Hematopoietic multipotent progenitor cell (in vitro differentiated cells): ENCODE measurements at places on chromosomes 12 and 14.

DNA sequence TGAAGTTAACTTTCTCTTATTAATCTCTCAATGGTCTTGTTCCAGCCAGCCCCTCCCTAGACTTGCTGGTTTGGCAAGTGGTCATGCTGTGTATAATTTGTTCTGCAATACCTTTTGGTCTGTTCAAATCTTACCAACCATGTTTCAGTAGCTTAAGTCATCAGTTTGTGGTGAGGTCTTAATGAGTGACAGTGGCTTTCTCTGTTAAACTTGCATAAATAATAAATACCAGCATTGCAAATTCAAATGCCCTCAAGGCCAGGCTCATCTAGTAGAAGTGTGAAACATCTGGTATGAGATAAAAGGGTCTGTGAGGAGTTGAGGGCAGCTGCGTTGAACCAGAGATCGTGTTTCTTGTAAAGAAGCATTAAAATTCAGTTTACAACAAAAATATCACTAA lies 319.5 kb downstream of the TMEM117 start:
- no peak for DNase-seq

DNA sequence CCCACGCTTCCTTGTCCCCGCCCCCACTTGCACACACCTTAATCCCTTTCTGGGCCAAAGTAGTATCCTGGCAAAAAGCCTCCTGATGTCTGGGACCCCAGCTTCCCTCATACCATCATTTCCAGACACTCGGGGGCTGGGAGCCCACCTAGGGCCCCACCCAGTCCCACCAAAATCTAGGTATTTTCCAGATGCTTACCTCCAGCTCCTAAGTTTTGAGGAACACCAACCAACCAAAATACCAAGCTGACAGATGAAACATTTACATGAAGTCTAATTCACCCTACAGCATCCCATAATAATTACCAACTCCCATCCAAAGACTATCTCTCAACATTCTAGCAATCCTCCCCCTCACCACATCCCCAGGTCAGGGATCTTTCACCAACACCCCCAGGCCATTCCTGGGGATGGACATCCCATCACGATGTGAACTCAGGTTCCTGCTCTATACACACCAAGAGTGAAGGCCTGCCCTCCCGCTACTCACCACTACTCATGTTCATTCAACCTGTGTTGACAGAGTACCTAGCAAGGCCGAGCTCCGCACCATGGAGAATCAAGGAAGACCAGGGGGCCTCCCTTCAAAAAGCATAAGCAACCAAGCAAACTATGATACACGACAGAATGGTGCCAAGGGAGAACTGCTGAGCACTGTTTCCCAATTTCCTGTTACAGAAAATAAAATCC lies 1.6 kb upstream of the CHD4 start:
- DNase-seq, result no peak

DNA sequence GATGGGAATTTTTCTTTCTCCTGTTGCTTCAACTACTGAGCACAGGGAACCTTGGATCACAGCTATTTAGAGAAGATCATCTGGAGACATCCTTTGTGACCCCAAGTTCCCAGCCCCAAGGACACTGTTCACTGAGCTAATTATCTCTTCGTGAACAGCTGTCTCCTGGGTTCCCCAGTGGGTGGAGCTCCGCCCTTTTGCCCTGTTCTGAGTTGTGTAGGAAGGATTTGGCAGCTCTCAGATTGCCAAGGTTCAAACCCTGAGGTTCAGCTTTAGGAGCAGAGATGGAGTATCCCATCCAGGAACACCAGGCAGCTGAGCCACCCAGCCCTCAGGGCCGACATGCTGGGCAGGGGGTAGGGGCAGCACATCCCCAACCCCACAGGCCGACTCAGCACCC lies 32.0 kb downstream of the NGB start:
- DNase-seq, result no peak

DNA sequence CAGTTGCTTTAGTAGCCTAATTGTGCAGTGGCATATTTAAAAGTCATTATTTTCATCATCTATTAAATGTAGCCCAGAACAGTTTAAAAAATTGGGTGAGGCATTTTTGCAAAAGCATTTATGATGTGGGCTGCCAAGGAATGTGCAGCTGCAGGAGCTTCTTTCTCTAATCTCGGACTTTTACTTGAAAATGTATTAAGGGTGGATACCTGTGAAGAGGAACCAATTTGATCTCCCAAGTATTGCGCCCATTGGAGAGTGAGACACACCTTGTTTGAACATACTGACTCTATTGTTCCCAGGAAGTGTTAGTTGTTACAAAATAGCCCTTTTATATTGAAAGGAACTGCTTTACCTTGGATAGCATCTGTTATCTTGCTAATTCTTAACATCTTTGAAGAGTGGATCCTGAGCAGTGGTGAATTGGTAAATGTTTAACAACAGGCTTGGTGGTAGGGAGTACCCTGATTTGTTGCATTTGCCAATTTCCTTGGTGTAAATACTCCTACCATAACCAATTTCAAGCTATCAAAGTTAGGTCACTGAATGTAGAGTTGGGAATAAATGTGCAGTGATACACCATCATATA lies 42.5 kb upstream of the HMGA2 start:
- no peak for DNase-seq
